ENCODE measurements at places on chromosomes 3 and 15. TPM values are rescaled to one million over a fixed set of nuclear protein-coding genes. Genes with fewer than 3 reads are reported as not detected.

DNA sequence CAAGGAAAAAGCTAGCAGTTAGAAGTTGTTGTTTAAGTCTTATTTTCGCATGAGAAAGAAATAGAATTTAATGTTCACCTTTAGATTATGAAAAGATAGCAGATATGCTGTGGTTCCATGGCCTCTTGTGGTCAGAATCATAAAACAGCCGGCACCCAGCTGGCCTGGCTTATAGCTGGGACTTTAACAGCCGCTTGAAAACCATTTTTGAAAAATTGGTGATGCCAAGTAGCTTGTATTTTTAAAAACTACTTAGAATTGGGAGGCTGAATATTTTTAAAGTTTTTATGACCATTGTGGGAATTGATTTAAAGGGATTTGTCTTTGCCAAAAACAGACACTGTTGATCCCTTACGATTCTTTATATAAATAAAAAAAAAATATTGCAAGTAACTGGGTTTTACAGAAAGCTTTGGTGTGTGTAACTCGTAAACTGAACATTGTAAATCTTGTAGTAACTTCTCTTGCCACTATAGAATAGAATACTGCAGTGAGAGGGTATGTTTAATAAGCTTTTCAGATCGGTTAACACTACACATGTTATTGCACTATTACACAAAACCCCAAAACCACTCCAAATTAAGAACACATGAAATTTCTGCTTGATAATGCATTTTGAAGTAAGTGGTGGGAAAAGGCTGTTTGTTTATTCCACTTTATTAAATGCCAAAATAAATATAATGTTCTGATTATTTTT lies 6.6 kb downstream of the ARRDC4 start:
- DNase-seq = no peak

DNA sequence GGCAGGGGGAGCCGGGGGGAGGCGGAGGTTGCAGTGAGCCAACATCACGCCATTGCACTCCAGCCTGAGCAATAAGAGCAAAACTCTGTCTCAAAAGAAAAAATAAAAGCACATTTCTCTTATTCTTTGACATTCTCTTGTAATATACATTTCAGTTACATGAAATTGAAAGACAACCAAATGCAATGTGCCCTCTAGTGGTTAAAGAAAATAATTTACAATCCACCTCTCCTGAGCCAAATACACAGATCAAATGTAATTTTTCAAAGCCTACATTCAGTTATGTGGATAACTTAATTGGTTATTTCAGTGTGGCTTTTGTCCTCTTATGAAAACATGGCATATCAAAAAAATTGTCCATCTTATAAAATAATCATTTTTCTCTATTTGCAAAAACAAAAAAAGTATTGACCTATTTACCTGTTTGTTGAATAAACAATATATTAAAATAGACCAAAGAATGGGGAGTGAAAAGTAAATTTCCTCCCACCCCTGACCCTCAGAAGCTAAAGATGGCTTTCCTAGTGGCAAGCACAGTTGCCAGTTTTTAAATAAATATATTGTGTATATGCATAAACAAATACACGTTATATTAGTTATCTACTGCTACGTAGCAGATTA lies 14.2 kb upstream of the U2SURP start:
- peak; percentile 27 for DNase-seq

The PLOD2 gene
- total RNA-seq = 42.1 TPM

- peak; percentile 24 for DNase-seq
Observed at GRCh38 chr3:52934630-52935530, 37.5 kb upstream of the STIMATE start.

- no peak for DNase-seq
Observed at GRCh38 chr15:70560617-70561328, 202.6 kb downstream of the UACA start.

The RABL3 gene
- 14.5 TPM for total RNA-seq

- no peak for DNase-seq
Observed at GRCh38 chr3:62553811-62554210, 180.5 kb upstream of the FEZF2 start.

GRCh38 chr3:105093371-105094252 lies 273.1 kb upstream of the ALCAM start:
- no peak for DNase-seq

GRCh38 chr15:101652786-101653430 lies 727 bp upstream of the TM2D3 start:
- DNase-seq = peak; percentile 13

The ROPN1 gene
- 0.92 TPM for total RNA-seq

- peak; percentile 50 for DNase-seq
Observed at GRCh38 chr15:78880242-78880533, 7.5 kb downstream of the MORF4L1 start.

DNA sequence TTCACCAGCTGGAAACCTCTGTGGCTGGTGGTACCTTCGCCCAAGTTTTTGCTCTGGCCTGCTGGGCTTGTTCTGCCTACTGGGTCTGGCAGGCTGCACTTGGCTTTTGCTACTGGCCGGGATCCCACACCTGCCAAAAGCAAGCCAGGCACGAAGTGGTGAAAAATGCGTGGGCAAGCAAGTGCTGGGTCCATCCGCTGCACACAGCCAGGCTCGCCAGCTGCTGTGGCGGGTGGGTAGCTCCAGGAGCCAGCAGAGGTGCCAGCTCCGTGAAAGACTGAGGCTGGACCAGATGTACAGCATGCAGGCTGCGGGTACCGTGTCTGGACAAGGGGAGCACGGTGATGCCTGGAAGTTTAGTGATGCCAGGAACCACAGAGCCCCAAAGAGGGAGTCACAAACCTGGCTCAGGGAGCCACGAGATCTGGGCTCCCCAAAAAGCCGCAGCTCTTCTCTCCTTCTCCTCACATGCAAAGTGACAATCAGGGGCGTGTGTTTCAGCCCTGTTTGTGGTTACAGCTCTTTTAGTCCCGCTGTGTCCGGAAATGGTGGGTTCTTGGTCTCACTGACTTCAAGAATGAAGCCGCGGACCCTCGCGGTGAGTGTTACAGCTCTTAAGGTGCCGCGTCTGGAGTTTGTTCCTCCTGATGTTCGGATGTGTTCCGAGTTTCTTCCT lies 1455.6 kb upstream of the GBE1 start:
- DNase-seq = no peak

DNA sequence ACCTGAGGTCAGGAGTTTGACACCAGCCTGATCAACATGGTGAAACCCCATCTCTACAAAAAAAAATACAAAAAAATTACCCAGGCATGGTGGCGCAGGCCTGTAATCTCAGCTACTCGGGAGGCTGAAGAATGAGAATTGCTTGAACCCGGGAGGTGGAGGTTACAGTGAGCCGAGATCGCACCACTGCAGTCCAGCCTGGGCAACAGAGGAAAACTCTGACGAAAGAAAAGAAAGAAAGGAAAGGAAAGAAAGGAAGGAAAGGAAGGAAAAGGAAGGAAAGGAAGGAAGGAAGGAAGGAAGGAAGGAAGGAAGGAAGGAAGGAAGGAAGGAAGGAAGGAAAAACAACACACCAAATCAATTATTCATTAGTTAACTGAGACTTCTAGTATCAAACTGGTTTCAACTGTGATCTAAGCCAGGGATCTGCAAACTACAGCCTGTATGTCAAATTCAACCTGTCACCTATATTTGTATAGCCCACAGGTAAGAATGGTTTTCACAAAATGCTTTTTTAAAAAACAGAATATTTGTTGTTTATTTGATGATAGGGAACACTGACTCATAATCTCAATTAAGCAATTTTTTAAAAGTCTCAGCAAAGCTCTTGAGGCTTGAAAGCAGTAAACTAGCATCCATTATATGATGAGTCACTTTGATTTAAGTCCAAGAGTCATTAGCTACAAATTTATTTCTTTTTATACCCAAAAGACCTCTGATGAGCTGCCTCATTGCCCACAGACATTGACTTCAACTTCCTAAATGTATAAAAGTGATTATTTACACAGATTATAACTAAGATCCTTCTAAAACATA lies 127.6 kb downstream of the TBL1XR1 start:
- peak; percentile 40 for DNase-seq

DNA sequence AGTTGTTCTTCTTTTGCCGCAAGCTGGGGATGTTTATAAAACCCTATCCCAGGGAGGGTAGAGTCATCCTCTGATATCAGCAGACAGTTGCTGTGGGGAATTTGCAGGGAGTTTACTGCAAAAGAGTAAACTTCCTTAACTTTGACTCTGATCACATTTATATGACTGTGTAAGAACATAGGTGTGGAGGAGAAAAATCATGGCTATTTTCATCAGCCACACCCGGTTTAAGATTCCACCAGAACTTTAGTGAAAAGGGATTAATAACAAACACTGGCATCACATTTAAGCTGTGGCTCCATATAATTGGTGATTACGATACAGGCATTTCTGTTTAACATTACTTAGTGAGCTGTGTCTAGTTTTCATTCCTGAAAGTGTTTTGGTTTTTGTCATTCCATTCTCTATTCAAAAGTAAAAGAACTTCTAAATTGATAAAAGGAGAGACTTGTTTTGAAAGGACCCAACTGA lies 143.1 kb downstream of the MYLK start:
- DNase-seq = no peak

DNA sequence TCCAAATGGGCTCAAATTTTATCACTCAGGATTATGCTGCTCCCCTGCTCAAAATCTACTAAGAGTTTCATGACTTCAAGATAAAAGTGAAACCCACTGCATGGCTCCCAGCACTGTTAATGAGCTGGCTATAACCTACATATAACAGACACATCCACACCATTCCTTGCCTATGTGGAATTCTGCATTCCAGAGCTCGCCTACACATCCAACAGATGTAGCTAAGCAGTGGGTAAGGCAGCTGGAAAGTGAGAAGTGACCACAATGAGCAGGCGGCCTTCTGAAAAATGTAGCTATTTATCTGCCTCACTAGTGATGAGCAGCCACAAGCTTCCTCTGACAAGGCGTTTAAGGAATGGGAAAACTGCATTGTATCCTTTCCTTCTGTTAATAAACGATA lies 92.0 kb upstream of the TRIM42 start:
- DNase-seq = peak; percentile 58

- no peak for DNase-seq
Observed at GRCh38 chr3:40550167-40550566, 25.4 kb downstream of the ZNF621 start.

DNA sequence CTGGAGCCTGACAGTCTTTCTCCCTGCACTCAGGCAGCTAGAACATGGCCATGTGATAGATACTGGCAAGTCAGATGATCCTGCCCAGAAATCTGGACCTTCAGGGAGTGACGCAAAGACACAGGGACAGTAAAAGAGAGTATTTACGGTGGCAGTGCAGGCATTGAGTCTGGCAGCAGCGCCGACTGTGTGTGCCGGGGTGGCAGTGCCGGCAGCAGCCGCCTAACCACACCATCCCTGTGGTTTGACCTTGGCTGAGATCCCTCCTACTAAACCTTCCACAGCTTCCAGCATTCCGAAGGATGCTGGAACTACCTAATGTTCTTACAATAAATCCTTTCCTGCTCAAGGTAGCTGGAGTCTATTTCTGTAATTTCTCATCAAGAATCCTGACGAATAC lies 4.6 kb upstream of the TSPAN3 start:
- DNase-seq = peak; percentile 57

The OXSR1 gene
- total RNA-seq = 48.3 TPM

The WWTR1 gene
- total RNA-seq = 58.0 TPM

GRCh38 chr3:5006755-5007202 lies 27.5 kb downstream of the BHLHE40 start:
- DNase-seq = peak; percentile 60

- peak; percentile 76 for DNase-seq
Observed at GRCh38 chr15:89662893-89663626, 7.8 kb upstream of the KIF7 start.

The FETUB gene
- total RNA-seq = 0.24 TPM

The C2CD4A gene
- not detected for total RNA-seq

GRCh38 chr3:116045314-116045713 lies 400.0 kb downstream of the LSAMP start:
- DNase-seq = no peak

- peak; percentile 20 for DNase-seq
Observed at GRCh38 chr3:58659051-58659675, 7.4 kb downstream of the FAM3D start.

The TLR9 gene
- not detected for total RNA-seq

The ZNF80 gene
- not detected for total RNA-seq

The DAZL gene
- total RNA-seq = not detected

The AADACL2 gene
- total RNA-seq = not detected

The ISLR gene
- not detected for total RNA-seq

The GHSR gene
- total RNA-seq = not detected

DNA sequence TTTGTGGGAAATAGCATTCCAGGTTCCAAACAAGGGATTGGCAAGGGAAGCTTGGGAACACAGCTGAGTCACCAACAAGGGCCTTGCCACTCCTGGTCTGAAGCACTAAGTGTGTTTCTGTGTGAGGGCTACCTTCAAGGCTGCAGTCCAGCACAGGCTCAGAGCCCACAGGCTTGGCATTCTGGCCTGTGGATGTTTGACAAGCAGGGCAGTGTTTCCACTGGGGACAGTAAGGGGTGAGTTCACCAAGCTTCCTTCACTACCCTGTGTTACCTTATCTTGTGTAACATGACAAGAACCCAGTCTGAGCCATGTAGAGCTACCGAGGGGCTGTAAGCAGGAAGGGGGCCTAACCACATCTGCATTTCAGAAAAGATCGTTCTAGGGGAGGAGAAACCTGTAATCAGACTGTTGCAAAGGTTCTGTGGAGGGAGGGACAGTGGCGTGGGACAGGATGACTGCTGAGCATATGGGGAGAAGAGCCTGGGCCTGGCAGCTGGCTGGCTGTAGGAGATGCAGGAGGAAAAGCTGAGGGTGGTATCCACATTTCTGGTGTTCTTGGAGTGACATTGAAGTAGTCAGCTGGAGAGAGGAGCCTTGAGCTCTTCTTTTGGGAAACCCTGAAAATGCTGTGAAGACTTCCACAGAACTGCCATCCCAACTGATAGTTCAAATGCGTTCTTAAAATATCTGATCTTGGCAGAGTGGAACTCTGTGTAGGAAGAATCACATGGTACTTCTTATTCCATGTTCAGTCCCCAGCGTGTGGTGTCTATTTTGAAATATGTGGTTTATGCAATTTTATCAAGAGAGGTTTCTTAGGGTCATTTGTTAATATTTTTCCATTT lies 61.3 kb downstream of the CTDSPL start:
- DNase-seq = no peak

DNA sequence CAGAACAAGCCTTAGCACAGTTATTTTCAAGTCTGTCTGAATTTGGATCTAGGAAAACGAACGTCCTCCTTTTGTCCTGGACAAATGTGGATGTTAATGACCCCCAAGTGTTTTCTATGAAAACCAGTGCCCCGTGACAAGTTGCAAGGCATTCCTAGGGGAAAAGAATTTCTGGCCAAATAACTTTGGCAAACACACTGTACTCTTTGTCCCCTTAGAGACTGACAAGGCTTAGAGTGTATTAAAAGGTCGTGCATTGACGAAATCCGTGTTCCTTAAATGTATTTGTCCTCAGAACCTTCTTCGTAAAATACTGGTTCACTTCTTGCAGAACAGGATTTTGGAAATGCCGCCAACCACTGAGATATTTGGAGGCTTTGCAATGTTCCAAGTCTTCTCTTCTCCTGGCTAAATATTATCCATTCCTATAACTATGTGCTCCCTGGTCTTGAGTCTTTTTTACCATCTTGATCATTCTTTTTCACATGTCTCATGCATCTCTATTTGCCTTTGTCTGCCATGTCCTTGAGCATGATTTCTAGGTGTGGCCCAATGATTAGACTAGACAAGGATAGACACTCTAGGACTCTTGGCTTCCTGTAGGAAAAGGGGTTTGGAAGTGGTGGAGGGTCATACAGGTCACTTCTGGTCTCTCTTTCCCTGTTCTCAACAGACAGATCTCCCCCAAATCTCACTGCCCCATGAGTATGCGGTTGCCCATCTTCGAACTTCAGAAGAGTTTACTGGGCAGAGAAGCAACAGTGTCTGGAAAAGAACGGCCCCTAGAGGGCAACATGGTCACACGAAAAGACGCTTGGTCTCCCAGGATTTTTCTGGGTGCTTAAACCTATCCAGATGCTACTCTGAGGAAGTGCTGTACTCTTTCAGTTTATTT lies 117.5 kb downstream of the EDEM1 start:
- peak; percentile 48 for DNase-seq

- DNase-seq = peak; percentile 71
Observed at GRCh38 chr3:172522871-172523818, at the start of gene TNFSF10. TNFSF10 (minus strand) TSS chr3:172523430; CDS start chr3:172523384, 46 bp downstream.
